Neural crest cell (in vitro differentiated cells): ENCODE measurements at places on chromosomes 16 and 17. TPM values are rescaled to one million over a fixed set of nuclear protein-coding genes. Genes with fewer than 3 reads are reported as not detected.

The TBC1D28 gene
- total RNA-seq = 0.26 TPM in 1 of 2 replicates, not detected in the other

DNA sequence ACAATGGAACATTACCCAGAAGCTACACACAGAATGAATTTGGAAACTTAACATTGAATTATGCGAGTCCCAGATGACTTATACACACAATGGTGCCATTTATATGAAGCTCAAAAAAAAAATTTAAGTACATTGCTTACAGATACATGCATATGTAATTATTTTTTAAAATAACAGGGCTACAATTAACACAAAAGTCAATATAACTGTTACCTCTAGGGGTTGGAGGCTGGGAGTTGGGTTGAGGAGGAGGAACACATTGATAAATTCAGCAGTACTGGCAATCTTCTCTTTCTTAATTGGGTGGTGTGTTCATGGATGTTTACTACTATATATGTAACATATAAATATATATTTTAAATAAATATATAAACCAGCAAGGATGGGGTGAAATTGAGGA, 1.1 kb downstream of the ZNF23 start:
- peak overlapping the region; percentile 96 for H3K4me3 ChIP-seq
- no peak for DNase-seq
- H3K27ac ChIP-seq = no peak overlapping the region
- peaks cover 29% of the 10 kb centered on the region for H3K4me1 ChIP-seq
- H3K27me3 ChIP-seq = no peaks in the 10 kb centered on the region

The CCL11 gene
- not detected in 2 replicates for total RNA-seq

The SHISA9 gene
- 0.75 and 1.3 TPM in 2 replicates for total RNA-seq

- H3K36me3 ChIP-seq = no peaks in the 10 kb centered on the region
- H3K27ac ChIP-seq = no peak overlapping the region
- no peak for DNase-seq
- H3K27me3 ChIP-seq = no peaks in the 10 kb centered on the region
- peaks cover 23% of the 10 kb centered on the region for H3K4me1 ChIP-seq
- H3K4me3 ChIP-seq = no peak overlapping the region
Observed at GRCh38 chr16:26692658-26693057, 374.1 kb upstream of the C16orf82 start.

DNA sequence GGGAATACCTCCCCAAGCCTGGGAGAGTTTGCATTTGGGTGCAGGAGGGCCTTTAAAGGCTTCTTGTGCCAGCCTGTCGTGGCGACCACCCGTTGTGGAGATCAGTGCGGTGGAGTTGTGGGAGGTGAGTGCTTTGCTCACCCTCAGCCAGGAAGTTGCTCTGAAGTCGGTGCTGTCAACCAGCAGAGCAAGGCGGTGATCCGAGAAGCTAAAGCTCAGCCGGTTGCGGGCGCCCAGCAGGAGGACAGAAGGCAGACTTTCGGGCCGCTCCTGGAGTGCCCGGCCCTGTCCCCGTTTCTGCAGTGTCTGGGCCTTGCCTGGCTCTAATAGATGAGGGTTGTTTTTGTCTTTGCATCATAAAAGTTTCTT, 1.4 kb downstream of the UBE2I start:
- peaks cover 9% of the 10 kb centered on the region for H3K27me3 ChIP-seq
- H3K36me3 ChIP-seq = peaks cover 5% of the 10 kb centered on the region
- no peak for DNase-seq
- H3K4me3 ChIP-seq = peak overlapping the region; percentile 98

DNA sequence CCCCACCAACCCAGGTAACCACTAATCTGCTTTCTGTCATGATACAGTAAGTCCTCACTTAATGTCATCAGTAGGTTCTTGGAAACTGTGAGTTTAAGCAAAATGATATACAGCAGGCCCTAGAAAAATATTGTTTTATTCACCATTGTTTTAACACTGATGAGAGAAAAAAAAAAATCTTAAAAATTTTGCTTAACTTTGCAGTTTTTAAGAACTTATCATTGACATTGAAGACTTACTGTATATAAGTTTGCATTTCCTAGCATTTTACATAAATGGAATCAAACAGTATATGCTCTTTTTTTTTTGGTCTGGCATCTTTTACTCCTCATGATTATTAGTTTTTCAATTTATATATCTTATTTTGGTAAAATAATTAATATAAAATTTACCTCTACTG, 19.5 kb upstream of the CLTC start:
- H3K4me1 ChIP-seq = no peaks in the 10 kb centered on the region
- peaks cover 8% of the 10 kb centered on the region for H3K36me3 ChIP-seq
- no peak overlapping the region for H3K27ac ChIP-seq
- DNase-seq = no peak
- no peaks in the 10 kb centered on the region for H3K27me3 ChIP-seq
- H3K4me3 ChIP-seq = no peak overlapping the region

The ELMO3 gene
- 3.9 and 4.5 TPM in 2 replicates for total RNA-seq

The SMCR8 gene
- total RNA-seq = 20.2 and 20.8 TPM in 2 replicates

DNA sequence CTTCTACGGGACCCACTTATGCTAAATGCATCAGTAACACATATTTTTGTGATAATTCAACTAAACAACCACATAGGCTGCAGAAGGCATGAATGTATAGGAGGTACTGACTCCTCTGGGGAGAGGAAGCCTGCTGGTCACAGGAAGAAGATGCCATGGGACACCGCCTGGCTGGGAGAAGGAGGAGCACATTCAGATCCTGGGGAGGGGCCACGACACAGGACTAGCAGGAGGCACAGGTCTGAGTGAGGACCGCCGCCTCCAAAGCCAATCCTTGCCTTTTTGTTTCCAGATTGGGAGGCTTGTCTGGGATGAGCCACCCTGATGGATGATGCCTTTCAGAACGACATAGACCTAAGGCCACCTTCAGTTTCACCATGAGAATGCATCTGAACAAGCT, 34.6 kb downstream of the MBTPS1 start:
- no peak overlapping the region for H3K27ac ChIP-seq
- peaks cover 22% of the 10 kb centered on the region for H3K36me3 ChIP-seq
- no peak overlapping the region for H3K4me3 ChIP-seq
- no peak for DNase-seq
- H3K27me3 ChIP-seq = no peaks in the 10 kb centered on the region

DNA sequence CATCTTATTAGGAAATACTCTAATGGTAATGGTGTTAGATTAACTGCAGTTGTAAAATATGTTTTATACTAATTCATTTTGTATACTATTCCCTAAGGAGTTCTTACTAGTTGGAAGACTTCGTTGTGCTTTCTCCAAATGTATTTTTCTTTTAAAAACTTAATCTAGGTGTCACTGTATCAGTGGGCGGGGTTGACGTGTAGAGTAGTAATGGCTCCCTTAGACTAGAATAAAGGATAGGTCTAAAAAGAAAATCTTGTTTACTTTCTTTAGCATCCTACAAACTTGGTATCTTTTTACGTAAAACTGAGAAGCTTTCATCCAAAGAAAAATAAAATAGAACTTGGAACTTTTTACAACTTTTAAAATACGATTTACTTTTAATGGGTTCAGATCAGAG, 55.0 kb upstream of the MRC2 start:
- no peak overlapping the region for H3K27ac ChIP-seq
- H3K4me3 ChIP-seq = no peak overlapping the region
- peaks cover 14% of the 10 kb centered on the region for H3K36me3 ChIP-seq
- DNase-seq = no peak
- H3K27me3 ChIP-seq = no peaks in the 10 kb centered on the region

DNA sequence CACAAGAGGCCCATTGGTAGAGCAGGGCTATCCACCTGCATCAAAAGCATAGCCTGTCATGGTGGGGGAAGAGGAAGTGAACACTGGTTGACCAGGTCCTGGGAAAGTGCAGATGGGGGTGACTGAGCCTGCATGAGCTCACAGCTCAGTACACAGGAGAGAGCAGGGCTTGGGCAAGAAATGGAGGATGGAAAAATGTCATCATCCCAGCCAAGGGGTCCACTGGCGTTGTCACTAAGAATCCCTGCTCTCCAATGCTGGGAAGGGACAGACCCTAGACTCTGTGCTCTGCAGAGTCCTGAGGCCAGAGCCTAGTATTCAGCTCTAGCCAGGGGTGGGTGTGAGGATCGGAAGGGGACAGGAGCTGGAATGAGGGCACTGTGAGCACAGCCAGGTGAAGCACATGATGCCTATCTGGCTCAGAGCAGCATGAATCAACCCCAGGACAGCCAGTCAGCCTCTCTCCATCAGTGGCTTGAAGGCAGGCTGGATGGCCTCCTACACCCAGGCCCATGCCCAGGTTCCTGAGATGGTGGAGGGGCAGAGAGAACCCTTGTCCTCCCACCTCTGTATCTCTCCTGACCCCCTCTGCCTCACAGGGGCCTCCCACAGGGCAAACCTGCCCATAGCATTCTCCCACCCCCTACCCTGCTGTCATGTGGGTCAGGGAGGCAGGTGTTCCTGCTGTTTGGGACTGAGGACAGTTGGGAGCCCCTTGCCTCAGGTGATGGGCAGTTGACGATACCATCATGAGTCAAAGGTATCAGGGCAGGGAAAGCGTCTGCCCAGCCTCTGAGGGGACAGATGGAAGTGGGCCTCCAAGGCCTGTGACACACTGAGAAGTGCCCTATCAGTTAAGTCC, 13.8 kb upstream of the CTCF start:
- H3K27me3 ChIP-seq = peaks cover 5% of the 10 kb centered on the region
- DNase-seq = no peak
- H3K36me3 ChIP-seq = no peaks in the 10 kb centered on the region
- H3K4me3 ChIP-seq = no peak overlapping the region

The DNAH2 gene
- 0.16 and 0.27 TPM in 2 replicates for total RNA-seq

GRCh38 chr17:78268951-78269905, 37.8 kb downstream of the TMEM235 start:
- peaks cover 38% of the 10 kb centered on the region for H3K4me1 ChIP-seq
- no peaks in the 10 kb centered on the region for H3K27me3 ChIP-seq
- peak overlapping the region; percentile 41 for H3K4me3 ChIP-seq
- H3K27ac ChIP-seq = peak overlapping the region; percentile 35
- no peak for DNase-seq

- no peak overlapping the region for H3K4me3 ChIP-seq
- H3K4me1 ChIP-seq = peaks cover 3% of the 10 kb centered on the region
- no peaks in the 10 kb centered on the region for H3K36me3 ChIP-seq
Observed at GRCh38 chr17:33667671-33668070, 374.6 kb upstream of the ASIC2 start.

GRCh38 chr17:50221864-50222545, 20.6 kb upstream of the COL1A1 start:
- no peak overlapping the region for H3K27ac ChIP-seq
- H3K27me3 ChIP-seq = no peaks in the 10 kb centered on the region
- no peak for DNase-seq
- H3K4me3 ChIP-seq = no peak overlapping the region
- H3K4me1 ChIP-seq = peaks cover 32% of the 10 kb centered on the region

GRCh38 chr16:4994719-4995434, 36.7 kb downstream of the SEC14L5 start:
- no peaks in the 10 kb centered on the region for H3K36me3 ChIP-seq
- H3K4me3 ChIP-seq = no peak overlapping the region
- H3K27me3 ChIP-seq = peaks cover 19% of the 10 kb centered on the region
- H3K27ac ChIP-seq = no peak overlapping the region
- DNase-seq = no peak
- peaks cover 8% of the 10 kb centered on the region for H3K4me1 ChIP-seq

GRCh38 chr17:36869856-36870719, 67.2 kb upstream of the LHX1 start:
- H3K4me1 ChIP-seq = peaks cover 9% of the 10 kb centered on the region
- peaks cover 4% of the 10 kb centered on the region for H3K27me3 ChIP-seq
- H3K27ac ChIP-seq = no peak overlapping the region
- H3K4me3 ChIP-seq = no peak overlapping the region

The HSF5 gene
- 0.05 and 0.11 TPM in 2 replicates for total RNA-seq

DNA sequence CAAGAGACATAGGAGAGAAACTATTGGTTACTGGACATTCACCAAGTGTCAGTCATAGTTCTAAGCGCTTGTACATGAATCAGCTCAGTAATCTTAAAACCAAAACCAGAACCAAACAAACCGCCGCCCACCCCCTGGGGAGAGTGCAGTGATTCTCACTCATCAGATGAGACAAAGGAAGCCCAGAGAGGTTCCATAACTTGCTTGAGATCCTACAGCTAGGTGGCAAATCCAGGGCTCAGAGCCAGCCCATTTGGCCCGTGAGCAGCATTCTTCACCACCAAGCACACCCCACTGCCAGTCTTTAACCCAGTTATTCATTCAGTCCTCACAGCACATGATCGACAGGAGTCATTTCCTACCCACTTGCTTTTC, 37.2 kb upstream of the RGS9 start:
- DNase-seq = no peak
- peaks cover 14% of the 10 kb centered on the region for H3K27me3 ChIP-seq
- H3K4me1 ChIP-seq = peaks cover 7% of the 10 kb centered on the region
- H3K36me3 ChIP-seq = no peaks in the 10 kb centered on the region
- no peak overlapping the region for H3K4me3 ChIP-seq
- H3K27ac ChIP-seq = no peak overlapping the region

The KRT40 gene
- total RNA-seq = not detected in 2 replicates

DNA sequence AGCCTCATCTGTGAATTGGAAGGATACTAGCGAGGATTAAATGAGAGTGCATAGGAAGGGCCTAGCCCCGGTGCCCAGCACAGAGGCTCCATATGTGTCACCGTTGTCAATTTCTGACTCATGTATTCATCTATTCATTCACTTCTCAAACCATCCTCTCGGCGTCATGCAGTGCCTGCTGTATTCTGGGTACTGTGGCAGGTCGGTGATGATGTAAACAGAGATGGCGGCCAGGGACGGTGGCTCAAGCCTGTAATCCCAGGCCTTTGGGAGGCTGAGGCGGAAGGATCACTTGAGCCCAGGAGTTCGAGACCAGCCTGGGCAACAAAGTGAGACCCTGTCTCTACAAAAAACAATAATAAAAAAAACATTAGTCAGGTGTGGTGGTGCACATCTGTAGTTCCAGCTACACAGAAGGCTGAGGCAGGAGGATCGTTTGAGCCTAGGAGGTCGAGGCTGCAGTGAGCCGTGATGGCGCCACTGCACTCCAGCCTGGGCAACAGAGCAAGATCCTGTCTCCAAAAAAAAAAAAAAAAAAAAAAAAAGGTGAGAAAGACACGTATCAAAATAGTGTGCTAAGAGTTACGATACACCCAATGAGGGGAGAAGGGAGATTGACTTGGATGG, 4.3 kb upstream of the PPP1R1B start:
- H3K27ac ChIP-seq = no peak overlapping the region
- DNase-seq = no peak
- H3K27me3 ChIP-seq = peaks cover 86% of the 10 kb centered on the region

GRCh38 chr17:14813649-14814370, 451.3 kb downstream of the PMP22 start:
- H3K27ac ChIP-seq = no peak overlapping the region
- H3K27me3 ChIP-seq = no peaks in the 10 kb centered on the region
- H3K4me3 ChIP-seq = no peak overlapping the region

GRCh38 chr16:84836967-84837366, 17.2 kb downstream of the CRISPLD2 start:
- no peaks in the 10 kb centered on the region for H3K36me3 ChIP-seq
- H3K4me1 ChIP-seq = peaks cover 24% of the 10 kb centered on the region
- peaks cover 38% of the 10 kb centered on the region for H3K27me3 ChIP-seq
- H3K4me3 ChIP-seq = no peak overlapping the region

GRCh38 chr16:84199861-84200260, 8.9 kb downstream of the ADAD2 start:
- no peak for DNase-seq
- H3K27me3 ChIP-seq = no peaks in the 10 kb centered on the region
- H3K4me3 ChIP-seq = no peak overlapping the region
- peak overlapping the region; percentile 9 for H3K27ac ChIP-seq
- no peaks in the 10 kb centered on the region for H3K36me3 ChIP-seq

DNA sequence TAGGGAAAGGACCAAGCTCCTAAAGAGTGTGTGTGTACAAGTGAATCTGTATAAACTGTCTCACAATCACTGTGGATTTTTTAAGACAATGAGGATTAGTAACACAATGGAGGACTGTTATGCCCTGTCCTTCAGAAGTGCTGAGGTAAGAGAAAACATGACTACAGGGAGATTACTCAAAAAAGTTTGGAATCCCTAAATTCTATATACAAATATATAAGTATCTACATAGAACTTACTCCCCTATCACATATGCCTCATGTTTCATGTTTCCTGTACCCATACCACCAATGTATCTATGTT, 81.9 kb downstream of the STH start:
- H3K4me3 ChIP-seq = no peak overlapping the region
- H3K27ac ChIP-seq = peak overlapping the region; percentile 37
- H3K4me1 ChIP-seq = peaks cover 26% of the 10 kb centered on the region
- DNase-seq = no peak
